ENCODE measurements at places on chromosomes 4 and X.

- DNase-seq, result peak; percentile 1
Measured at GRCh38 chrX:103343105-103343504, 13.1 kb downstream of the TCEAL7 start.

DNA sequence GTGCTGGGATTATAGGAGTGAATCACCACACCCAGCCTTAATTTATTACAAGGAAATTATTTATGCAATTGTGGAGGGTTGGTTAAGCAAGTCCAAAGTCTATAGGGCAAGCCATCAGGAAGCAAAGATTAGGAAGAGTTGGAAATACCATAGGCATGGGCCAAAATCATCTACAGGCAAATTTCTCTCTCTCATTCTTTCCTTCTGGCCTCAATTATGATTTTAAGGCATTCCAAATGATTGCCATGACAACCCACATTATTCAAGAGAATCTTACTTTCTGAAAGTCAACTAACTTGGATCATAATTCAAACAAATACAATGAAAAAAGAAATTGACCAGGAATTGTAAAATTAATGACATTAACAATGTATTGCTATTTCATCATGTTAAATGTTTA is 400.8 kb downstream of the GPM6A start:
- DNase-seq, result no peak

GRCh38 chrX:69113723-69114122 is 51.5 kb downstream of the PJA1 start:
- DNase-seq, result no peak

DNA sequence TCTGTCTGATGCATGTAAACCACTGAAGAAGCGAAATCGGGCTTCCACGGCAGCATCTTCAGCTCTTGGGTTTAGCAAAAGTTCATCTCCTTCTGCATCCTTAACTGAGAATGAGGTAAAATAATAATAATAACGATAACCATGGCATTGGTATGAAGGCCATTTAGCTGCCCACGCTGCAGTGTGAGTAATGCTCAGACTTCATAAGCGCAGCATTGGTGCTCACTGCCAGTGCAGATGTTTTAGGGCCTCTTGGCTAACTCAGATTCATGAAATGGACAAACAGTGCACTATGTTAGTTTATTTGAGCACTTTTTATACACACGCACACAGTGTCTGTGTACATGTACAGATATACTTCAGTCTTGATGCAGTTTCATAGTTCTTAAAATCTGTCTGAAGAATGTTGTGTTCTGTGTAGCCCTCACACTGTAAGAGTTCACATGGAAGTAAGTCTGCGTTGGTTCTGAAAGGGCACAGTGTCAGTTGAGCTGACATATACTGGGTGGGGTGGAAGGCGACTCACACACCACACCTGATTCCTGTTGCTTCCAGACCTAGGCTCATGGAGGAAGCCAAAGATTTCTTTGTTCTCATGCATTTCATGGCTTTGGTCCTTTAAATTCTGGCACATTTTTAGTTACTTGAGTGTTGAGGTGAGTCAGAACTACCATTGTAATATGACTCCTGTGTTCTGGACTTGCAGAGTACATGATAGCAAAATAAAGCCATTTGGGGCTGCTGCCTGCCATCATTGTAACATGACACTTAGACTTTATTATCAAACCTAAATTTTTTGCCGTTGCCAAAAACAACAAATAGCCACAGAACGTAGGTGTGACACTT is 68.7 kb downstream of the NSD2 start:
- no peak for DNase-seq

DNA sequence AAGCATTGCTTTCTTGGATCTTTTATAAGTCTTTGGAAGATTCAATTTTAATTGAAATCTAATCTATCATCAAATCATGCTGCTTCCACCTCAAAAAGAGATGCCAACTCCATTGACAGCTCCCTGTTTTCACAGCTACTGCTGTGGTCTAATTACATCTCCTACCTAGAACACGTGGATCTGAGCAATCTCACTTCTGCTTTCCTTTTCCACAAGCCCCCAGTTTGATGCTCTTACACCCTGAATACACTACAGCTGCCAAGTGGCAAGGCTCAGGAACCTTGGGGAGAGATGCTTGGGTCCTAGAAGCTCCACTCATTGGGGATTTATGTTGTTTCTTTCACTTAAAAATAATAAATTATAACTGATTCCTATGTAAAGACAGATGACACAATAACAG is 172.0 kb downstream of the CFAP299 start:
- DNase-seq, result no peak

- no peak for DNase-seq
Measured at GRCh38 chr4:4808086-4808485, 51.4 kb upstream of the MSX1 start.

DNA sequence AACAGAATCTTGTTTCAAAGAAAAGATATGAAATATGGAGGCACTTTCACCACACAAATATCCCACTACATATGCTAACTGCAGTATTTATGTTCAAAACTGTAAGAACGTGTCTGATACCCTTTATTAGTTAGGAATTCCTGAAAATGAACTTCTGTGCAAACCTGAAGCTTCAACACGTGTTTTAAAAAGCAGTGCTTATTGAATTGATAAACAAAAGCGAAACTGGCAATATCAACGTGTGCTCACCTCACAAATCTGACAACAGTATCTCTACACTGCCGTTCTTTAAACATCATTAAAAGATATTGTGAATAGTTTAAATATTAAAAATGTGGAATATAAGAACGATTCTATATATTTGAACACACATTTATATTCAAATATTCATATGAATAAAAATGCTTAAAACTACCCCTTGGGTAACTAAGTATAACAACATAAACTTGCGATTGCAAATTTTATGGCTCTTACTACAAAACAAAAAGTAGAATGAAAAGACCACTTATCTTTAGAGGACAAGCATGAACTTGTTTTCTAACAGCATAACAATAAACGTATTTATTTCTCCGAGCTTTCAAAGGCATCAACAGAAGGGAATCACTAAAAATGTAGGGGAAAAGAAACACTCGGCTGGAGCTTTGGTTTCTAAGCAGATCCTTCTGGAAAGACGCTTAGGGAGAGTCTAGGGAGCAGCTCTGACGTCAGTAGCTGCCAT is at the start of gene LRP2BP:
LRP2BP (minus strand) TSS at position 687 of the 718 bp plus-strand sequence. CDS start 17,738 bp downstream, outside the sequence.
- DNase-seq, result peak; percentile 17

DNA sequence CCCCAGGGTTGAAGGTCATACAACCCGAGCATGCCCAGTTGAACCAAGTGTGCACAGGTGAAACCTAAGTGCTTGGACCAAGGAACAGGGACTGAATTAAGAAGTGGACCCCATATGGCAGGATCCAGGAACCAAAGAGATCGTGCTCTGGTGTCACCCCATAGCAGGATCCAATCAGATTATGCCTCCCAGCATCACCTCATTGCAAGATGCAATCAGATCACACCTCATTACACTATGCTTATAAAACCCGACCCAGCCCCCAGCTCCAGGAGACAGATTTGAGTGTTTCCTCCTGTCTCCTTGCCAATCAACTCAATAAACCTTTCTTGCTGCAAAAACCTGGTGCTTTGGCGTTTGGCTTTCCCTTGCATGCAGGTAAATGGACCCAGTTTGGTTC is 37.6 kb downstream of the EFHC2 start:
- no peak for DNase-seq

GRCh38 chr4:189069772-189070171 is 870.9 kb upstream of the FRG1 start:
- DNase-seq, result no peak

GRCh38 chr4:149102765-149103164 is 660.6 kb upstream of the NR3C2 start:
- no peak for DNase-seq

- no peak for DNase-seq
Measured at GRCh38 chrX:46757593-46757992, 1.3 kb downstream of the SLC9A7 start.

GRCh38 chr4:3199653-3200422 is 49.1 kb upstream of the MSANTD1 start:
- DNase-seq, result no peak

DNA sequence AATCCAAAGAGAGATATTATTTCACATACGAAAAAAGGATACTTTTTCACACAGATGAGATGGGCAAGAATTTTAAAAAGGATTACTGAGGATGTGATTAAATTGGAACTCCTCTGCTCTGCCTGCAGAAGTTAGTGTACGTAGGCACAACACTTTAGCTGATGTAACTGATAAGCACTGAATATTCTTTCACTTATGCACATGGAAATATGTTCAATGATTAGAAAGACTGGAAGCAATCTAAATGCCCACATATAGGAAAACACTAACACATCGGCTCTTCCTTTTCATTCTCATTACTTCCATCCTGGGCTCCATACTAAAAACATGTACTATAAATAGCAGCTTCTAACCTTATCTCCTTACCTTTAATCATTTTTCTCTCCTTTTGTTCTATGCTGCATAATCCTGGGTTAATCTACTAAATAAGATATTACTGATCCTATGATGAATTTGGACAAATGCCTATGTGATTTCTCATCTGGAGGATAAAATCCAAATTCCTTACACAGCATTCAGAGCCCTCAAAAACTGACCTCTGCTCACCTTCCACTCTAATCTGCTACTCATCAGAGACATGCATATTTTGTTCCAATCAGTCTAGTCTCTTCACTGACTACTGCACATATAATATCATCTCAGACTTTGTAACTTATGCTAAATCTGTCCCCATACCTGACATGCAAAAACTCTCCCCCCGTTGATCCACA is 197.8 kb downstream of the PDGFC start:
- no peak for DNase-seq

- DNase-seq, result no peak
Measured at GRCh38 chr4:163857903-163858302, 363.4 kb downstream of the TMA16 start.
